ENCODE measurements at places on chromosomes 7 and 10.

GRCh38 chr7:92988941-92989545, 128.7 kb downstream of the SAMD9 start:
- DNase-seq, result no peak

DNA sequence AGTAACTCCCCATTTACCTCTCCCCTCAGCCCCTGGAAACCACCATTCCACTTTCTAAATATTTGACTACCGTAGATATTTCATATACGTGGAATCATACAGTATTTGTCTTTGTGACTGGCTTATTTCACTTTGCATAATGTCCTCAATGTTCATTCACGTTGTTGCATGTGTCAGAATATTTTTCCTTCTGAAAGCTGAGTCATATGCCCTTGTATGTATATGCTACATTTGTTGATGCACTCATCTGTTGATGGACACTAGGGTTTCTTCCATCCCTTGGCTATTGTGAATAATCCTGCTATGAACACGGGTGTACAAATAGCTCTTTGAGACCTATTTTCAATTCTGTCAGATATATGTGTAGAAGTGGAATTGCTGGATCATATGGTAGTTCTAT, 25.8 kb upstream of the TSPAN13 start:
- no peak for DNase-seq

DNA sequence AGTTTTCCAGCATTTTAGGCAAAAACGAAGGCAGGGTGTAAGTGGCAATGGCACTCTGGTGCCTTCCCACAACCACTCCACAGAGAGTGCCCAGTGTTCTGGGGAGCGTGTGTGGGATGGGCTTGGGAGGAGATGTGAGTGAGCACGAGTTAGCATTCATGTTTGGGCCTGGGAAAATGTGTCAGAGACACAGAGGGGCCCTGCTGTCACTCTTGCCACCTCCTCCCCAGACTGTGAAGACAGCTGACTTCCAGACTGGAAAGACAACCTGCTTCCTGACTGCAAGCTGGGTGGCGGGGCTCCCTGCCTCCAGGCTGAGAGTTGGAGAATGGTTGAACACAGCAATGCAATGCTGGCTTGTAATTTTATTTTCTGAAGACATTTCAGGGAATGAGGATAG, 454.5 kb upstream of the ZMIZ1 start:
- DNase-seq, result no peak

GRCh38 chr10:5354068-5354467, 10.7 kb upstream of the UCN3 start:
- no peak for DNase-seq

- no peak for DNase-seq
Observed at GRCh38 chr7:77757589-77757988, 40.6 kb downstream of the TMEM60 start.

- peak; percentile 39 for DNase-seq
Observed at GRCh38 chr7:43647673-43648472, 65.0 kb downstream of the STK17A start.

- DNase-seq, result peak; percentile 77
Observed at GRCh38 chr10:119270762-119271366, 63.5 kb downstream of the GRK5 start.

DNA sequence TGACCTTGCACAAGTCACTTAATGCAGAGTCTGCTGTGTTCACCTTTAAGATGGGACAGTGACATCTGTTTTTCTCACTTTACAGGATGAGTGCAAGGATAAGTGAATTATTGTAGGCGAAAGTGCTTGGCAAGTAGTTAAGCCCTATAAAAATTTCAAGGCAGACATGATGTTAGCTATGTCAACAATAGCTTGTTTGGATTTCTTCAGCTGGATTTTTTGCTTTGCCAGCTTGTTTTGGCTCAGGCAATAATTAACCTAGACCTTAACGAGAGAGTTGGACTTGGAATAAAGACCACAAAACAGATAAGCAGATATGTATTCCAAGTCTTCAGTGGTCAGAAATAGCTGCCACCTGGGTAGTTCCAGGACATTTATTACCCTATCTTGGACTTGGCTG, 255.2 kb downstream of the ARL4A start:
- no peak for DNase-seq

- DNase-seq, result no peak
Observed at GRCh38 chr10:21579291-21579690, 45.3 kb downstream of the MLLT10 start.

GRCh38 chr7:37577901-37578300, 105.7 kb upstream of the GPR141 start:
- DNase-seq, result no peak

GRCh38 chr10:23037561-23037960, 57.8 kb upstream of the MSRB2 start:
- DNase-seq, result no peak

GRCh38 chr10:93991114-93991513, 2.6 kb upstream of the PLCE1 start:
- no peak for DNase-seq

- peak; percentile 59 for DNase-seq
Observed at GRCh38 chr10:96642973-96643372, 56.2 kb upstream of the TM9SF3 start.

DNA sequence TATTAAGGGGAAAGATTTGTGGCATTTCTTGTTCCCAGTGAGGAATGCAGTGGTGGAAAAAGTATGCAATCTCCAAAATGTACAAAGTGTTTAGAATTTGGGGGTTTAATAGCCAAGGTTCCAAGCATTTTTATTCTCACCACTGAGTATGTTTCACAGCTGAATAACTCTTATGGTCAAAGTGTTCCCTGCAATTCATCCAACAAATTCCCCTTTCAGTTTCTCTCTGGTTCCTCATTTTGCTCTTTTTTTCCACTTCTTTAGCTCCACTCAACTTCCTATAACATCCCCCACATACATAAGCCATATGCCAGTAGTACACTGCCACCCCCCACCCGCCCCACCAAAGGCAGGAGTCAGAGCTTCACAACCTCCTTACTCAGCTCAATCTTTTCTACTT, 4.6 kb downstream of the HECW1 start:
- no peak for DNase-seq

DNA sequence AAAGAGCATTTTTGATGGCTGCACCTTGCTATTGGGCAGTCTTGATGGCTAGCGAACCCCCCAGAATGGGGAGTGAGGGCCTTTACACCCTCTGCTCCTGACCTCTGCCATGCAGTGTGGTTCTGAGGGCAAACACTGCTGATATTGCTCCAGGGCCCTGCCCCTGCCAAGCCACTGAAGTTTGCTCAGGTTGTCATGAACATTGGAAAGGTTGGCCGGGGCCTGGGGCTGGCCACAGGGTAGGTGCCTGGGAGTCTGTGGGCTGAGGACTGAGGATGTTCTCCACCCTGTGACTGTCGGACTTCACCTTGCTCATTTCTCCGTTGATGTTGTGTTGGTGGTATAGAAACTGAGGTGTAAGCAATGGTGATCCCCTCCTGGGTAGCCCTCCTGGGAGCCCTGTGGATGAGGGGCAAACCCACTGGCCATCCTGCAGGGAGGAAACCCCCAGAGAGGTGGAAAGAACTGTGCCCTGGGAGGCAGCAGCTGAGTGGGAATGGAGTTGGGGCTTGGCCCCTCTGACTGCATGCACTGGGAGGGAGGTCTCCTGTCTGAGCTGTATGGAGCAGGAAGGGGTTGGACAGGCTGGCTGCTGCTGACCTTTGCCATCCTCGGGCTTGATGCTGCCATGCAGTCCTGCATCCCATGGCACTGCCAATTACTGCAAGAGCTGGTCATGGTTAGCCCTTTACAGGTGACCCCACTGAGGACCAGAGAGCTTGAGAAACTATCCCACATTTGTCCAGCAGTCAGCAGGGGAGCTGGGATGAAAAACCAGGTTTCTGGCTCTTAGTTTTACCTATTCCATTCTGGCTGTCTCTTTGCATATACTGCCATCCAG, 77.1 kb downstream of the SH2D4B start:
- no peak for DNase-seq

DNA sequence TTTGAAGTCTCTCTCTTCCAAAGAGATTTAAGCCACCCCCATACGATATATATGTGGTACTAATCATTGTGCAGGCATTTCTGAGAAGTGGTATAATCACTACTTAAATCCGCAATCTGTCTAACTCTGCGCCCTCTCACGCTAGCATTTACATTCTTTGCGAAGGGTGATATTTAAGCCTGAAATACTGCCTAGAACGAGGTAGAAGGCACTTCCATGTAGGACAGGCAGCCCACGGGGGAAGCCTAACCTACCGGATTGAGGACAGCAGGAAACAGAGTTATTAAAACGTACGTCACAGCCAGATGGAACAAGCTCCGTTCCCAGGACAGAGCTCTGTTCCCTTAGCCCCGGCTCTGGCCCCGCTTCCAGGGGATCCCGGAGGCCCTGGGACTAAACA, 59.3 kb upstream of the ECHDC3 start:
- DNase-seq, result no peak

DNA sequence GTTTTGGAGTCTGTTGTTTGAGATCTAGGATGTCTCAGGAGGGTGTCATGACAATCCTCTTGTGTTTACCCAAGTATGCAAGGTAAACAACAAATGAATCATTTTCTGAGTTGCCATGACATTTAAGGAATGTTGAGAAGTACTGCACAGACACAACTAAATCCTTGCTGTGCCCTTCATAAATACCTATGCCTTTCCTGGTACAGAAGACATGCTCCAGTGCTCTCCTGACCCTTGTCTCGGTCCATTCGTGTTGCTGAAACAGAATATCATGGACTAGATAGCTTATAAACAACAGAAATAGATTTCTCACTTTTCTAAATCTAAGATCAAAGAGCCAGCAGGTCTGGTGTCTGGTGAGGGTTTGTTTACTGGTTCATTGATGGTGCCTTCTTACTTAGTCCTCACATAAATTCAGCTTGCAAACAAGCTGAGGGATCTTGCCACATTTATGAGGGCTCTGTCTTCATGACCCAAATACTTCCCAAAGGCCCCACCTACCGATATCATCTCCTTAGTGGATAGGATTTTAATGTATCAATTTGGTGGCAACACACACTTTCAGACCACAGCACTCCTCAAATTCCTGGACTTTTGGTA, 341.8 kb upstream of the SEMA3A start:
- DNase-seq, result no peak

Measured in CD4-positive, alpha-beta T cell treated with Interleukin-1 beta for 1 hour (primary cell).